NCI-H510A (cell line): ENCODE measurements at places on chromosomes 7 and 10.

GRCh38 chr7:24788075-24788474 is 30.8 kb upstream of the GSDME start:
- DNase-seq, result no peak

DNA sequence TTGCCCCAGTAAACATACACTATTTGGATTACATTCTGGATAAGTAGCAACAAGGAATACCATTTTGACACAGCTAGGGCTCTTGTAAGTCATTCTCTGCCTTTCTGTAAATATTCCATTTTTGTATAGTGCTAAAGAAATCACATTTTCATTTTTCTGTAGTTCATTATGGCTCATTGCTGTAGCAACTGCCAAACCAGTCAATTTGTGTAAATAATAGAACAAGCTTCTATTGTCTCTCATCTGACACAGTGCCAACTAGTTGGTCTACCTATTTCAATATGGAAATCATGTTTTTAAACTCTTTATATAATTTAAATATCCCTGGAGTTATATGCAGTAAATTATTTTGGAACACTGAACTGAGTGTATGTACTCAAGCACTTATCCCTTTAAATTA is 193.7 kb downstream of the RELN start:
- DNase-seq, result no peak

GRCh38 chr10:33249137-33249536 is 85.3 kb downstream of the NRP1 start:
- DNase-seq, result no peak

DNA sequence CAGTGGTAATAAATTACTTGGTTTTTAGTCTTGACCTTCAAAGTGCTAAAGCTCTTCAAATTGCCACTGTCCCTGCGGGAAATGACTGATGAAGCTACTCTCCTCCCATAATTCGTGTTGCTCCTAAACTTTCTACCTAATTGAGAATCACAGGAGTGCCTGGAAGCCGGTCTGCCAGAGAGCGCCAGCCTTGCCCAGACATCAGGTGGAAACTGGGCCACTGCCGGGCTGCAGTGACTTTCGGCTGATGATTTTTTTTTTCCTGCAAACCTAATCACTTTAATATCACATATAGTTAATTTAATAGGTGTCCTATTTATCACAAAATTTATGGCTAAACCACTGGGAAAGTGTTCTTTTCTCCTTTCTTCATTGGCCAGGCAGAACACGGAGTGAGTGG is 59.6 kb upstream of the UBE3C start:
- no peak for DNase-seq

- no peak for DNase-seq
Observed at GRCh38 chr7:28432105-28432504, 19.8 kb downstream of the CREB5 start.

DNA sequence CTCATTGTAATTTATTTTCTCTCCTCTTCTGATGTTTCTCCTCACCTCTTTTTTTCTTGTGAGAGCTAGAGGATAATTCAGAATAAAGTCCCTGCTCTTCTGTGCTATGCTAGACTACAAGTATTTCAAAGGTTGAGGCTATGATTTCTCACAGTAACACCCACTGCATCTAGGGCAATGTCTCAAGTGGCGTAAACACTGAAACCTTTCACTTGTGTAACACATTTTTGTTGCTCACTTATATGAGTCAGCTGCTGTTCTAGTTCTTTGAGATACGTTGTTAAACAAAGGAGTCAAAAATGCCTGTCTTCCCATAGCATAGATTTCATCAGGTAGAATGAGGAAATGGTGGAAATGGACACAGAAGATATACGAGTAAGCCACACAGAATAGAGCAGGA is 305.1 kb upstream of the PITRM1 start:
- DNase-seq, result no peak

DNA sequence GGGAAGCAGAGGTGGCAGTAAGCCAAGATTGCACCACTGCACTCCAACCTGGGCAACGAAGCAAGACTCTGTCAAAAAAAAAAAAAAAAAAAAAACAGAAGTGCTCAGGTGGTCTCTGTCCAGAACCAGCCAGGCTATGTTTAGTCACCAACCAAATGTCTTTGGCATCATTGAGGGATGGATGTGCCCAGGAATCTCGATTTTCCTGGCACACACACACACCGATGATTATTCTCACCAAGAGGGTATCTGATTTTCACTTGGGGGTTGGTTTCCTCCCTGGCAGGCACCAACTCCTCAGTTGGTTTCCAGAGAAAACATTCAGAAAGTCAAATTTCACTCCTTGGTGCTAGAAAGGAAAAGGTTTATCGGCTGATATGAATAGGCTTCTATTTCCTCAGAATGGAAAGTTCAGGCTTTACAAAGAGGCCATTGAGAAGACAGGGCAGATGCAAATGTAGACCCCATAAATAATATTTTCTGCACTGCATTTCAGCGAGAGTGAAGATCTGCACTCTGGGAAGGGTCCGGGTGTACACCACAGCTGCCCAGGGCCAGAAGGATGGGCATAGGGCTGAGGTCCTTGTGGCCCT is 154.8 kb downstream of the TNS3 start:
- DNase-seq, result no peak

DNA sequence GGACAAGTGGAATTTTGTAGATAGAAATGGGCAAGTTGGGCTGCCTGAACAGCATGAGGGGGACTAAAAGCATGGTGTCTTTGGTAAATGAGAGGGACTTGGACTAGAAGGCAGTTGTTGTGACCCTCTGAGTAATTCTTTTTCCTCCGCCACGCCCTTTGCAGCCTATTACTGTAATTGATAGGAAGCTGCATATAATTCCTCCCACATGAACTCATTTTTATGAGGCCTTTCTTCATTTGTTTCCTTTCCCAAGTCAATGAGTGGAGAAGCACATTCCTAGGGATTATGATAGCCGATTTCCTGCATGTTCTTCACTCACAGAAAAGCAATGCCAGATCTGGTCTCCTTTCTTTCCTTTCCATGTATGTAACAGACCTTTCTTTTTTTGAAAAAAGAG is 27.7 kb downstream of the ZSCAN25 start:
- no peak for DNase-seq

- DNase-seq, result no peak
Observed at GRCh38 chr7:136009488-136010079, 32.4 kb upstream of the MTPN start.

GRCh38 chr7:79923953-79924352 is 210.7 kb upstream of the GNAI1 start:
- DNase-seq, result no peak

DNA sequence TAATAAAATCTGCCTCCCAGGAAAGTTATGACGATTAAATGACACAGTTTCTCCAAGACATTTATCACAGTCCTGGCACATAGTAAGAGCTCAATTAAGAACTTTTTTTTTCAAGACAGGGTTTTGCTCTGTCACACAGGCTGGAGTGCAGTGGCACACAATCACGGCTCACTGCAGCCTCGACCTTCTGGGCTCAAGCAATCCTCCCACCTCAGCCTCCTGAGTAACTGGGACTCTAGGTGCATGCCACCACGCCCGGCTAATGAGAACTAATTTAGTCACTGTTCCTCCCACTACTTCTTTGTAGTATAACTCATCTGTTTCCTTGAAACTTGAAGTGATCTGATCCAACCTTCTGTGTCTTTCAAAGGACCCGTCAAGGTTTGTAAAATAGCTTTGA is 42.2 kb upstream of the MXI1 start:
- DNase-seq, result no peak

GRCh38 chr10:119505131-119505551 is 37.4 kb downstream of the RGS10 start:
- DNase-seq, result no peak

- no peak for DNase-seq
Observed at GRCh38 chr7:41448104-41448503, 254.8 kb downstream of the INHBA start.

GRCh38 chr7:150716368-150716767 is at the start of gene GIMAP1:
GIMAP1 (plus strand) TSS chr7:150716613; CDS start chr7:150719048, 2,435 bp downstream.
- no peak for DNase-seq

- no peak for DNase-seq
Observed at GRCh38 chr7:140122965-140123364, 53.8 kb downstream of the KDM7A start.

GRCh38 chr10:73099141-73099540 is 2.5 kb upstream of the P4HA1 start:
- DNase-seq, result no peak

- no peak for DNase-seq
Observed at GRCh38 chr7:112981966-112982365, 104.7 kb downstream of the GPR85 start.

- DNase-seq, result no peak
Observed at GRCh38 chr7:87797798-87798403, 78.3 kb downstream of the SLC25A40 start.

GRCh38 chr7:47576866-47577306 is 5.0 kb downstream of the TNS3 start:
- DNase-seq, result no peak

DNA sequence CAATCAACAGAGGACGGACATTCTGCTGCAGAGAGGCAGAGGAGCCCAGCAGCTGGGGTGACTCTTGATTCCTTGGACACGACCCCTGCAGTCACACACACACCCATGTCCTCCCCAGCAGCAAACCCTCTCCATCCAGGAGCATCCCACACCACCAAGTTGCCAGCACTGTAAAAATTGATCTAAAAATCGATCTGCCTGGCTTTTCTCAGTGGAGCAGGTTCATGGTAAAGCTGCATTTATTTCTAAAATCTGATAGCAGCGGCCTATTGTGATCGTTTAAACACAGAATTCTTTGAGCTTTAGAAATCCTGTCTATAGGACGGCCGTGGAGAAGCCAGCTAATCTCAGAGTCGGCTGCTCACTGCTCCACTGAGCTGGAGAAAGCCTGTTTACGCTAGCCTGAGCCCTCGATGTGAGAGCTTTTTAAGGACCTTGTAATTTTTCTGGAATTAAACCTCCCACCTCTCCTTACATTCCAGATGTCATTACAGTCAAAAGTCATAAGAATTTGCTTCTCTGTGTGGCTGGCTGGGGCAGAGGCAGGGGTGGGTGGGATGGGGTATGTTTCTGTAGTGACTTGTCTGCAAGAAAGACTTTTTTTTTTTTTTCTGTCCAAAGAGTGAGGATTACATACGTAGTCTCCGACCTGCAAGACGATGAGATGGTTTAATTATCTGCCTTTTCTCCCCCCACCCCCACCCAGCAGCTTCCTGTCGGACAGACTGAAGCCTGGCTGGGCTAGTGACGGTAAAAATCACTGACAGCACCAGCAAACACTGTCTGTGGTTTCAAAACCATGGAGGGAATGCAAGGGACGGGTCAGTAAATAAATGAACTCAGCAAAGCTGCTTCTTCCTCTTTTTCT is 31.6 kb downstream of the TRIM8 start:
- no peak for DNase-seq

DNA sequence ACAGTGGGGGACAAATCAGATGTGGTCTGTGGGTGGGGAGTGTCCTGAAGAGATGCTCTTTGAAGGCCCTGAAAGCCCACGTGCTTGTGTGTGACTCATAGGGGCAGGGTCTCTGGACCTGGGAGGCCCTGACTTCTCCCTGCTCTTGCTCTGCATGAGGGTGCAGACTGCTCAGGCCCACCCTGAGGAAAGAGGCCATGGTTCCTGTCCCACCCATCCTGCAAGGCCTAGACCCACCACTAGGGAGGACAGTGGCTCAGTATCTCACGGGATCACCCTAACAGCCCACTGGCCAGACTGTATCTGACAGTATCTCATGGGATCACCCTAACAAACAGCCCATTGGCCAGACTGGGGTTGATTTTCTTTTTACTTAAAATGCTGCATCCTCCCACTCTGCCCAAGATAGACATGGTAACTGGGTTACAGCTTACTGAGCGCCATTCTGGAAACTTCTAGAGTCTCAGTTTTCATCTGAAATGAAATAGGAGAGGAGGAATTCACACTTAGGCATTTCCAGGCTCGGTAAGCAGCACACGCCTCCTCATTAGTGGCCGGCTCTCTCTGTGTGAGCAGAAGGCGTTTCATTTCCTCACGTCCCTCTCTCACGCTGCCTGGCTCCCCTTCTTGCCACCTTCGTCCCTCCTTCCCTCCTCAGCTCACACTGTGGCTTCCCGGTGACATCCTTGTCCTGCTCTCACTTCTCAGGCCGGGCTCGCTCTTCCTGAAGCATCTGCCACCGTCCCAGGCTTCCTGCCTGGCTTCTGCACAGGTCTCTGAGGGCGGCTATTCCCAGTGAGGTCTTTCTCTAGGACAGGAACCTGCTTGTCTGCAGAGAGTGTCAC is 242.6 kb downstream of the GLRX3 start:
- no peak for DNase-seq
